ENCODE measurements at places on chromosomes 4 and X. TPM values are rescaled to one million over a fixed set of nuclear protein-coding genes. Genes with fewer than 3 reads are reported as not detected.

- no peak for DNase-seq
Observed at GRCh38 chr4:183843248-183843671, 61.8 kb upstream of the STOX2 start.

DNA sequence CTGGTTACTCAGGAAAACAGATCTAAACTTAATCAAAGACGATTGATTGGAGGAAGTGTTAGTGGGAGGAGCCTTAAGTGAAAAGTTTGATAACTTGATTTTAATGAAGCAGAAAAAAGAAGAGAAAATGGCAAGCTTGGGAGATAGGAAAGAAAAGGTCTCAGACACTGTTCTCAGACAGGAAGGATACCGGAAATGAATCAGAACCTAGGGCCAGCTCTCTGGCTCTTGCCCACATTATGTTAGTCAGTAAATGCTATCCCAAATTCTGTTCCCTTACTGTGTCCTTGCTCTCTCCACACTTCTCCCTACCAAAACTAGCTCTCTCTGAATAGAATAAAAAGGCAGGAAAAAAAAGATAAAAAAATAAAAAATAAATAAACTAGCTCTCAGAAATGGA lies 48.6 kb upstream of the TMEM164 start:
- no peak for DNase-seq

GRCh38 chr4:122658818-122659295 lies 38.0 kb upstream of the IL21 start:
- DNase-seq = no peak

- peak; percentile 5 for DNase-seq
Observed at GRCh38 chr4:114180481-114180880, 201.0 kb upstream of the ARSJ start.

DNA sequence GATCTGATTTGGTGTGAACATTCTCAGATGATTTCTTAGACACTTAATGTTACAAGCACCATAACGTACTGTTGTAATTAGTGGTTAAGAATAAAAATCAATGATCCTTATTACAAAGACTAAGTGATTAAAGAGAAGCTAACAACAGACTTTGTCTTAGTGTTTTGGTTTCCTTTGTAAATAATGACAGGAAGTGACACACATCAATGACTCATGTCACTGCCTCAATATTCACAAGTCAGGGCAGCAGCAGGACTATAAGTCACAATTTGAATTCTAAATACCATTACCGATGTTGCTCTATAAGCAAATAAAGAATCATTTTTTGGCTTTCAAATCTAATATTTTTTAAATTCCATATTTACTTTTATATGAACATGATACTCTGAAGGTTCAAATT lies 115.8 kb upstream of the FAT4 start:
- DNase-seq = peak; percentile 5

DNA sequence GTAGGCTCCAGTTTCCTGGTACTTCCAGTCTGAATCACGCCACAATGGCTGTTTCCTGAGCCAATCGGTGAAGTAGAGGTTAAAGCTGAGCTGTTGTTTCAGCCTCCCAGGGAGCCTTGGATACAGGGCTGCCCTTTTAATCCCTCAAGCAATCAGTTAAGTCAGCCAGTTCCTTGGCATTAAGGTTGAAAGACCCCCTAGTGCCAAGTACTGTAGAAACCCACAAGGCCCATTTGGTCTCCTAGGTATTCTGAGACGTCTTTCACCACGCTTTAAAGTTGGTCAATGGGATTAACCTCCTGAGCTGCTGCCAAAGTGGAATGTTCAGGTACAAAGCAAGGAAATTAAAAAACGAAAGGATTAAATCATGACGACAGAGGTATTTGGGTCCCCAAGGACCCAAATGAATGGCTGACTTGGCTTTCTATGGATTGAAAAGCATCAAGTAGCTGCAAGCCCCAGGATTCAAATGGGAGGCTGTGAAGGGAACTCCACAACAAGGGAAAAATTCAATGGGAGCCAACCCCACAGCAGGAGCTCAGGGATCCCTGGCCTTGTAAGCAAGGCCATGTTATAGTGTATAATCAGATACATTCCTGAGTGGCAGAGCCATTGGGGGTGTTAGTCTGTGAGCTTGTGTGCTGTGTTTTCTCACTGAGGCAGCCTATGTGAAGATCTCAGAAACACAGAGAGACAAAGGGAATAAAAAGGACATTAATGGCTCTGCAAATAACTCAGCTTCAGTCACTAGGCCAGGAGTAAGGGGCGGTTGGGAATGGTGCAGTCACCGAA lies 86.0 kb downstream of the ATG4A start:
- no peak for DNase-seq

DNA sequence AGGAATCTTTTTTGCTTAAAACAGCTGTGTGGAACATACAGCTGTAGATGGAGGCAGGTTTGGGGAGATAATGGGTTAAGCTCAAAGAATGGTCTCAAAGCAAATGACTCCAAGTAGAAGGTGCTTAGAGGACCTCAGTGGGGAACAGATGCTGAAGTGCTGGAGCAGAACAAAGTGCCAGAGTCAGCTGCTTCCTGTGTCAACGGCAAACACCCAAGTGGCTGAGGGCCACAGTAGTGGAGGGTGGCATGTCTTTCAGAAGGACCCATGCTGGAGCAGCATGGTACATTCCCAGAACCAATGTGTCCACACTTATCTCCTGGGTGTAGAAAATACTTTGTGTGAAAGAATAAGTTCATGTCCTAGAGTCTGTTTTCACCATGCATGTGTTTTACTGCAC lies 197.5 kb downstream of the CCNG2 start:
- DNase-seq = no peak

DNA sequence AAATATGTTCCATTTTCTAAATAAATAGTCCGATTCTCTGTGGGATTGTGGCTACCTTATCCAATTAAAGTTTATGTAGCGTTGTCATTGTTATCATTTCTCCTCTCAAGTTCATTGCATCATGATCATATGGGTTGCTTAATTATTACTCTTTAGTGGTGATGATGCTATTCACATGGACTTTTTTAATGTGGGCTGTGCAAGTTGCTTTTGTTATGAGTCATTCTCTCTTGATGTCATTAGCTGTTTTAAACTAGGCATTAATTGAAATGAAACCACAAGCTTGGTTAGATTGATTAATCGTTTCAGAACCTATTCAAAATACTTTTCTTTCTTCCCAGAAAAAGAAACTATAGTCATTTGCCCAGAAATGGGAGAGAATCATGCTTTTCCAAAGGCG lies 38.2 kb downstream of the NHS start:
- peak; percentile 32 for DNase-seq

DNA sequence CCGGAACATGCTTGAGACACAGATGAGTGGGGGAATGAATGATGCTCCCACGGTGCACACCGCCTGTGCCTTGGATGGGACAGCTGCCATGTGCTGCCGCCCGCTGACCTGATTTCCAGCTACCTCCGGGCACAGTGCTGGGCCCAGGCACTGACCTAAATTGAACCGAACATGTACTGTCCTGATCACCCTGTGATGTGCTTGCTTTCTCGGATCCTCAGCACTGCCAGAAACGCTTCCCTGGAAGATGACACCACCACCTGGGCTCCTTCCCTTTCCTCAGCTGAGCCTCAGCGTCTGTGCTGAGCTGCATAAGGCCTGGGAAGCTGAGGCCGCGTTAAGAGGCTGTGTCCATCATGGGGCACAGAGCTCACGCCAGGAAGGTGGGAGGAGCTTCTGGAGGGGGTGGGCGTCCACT lies 39.3 kb upstream of the MXD4 start:
- no peak for DNase-seq

GRCh38 chr4:169080981-169081380 lies 70.9 kb upstream of the CBR4 start:
- no peak for DNase-seq

DNA sequence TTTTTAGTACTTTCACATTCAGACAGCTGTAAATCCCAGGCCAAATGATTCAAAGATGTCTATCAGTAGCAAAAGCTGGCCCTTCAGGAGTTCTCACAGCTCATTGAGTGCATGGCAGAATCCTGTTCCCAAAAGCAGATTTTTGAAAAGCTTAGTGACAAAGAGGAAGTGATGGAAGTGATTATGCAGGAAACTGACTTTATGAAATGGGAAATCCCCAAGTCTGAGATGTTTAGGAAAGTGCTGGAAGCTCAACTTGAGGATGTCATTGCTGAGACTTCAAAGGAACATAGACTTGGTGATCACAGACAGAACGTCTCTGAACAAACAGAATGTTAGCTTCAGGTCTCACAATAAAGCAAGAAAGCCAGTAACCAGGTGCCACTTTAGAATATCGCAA lies 51.0 kb upstream of the CFAP47 start:
- no peak for DNase-seq

DNA sequence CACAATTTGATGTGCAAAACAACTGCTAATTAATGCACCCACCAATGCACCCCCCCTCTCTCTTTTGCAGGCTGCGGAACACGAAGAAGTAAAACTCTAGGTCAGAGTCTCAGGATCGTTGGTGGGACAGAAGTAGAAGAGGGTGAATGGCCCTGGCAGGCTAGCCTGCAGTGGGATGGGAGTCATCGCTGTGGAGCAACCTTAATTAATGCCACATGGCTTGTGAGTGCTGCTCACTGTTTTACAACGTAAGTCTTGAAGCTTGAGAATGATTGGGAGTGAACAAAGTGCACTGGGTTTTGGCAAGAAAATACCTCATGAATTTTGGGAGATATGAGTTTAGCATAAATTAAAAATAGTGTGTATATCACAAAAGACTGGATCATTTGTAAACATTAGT lies 28.9 kb downstream of the TMPRSS11E start:
- DNase-seq = no peak

DNA sequence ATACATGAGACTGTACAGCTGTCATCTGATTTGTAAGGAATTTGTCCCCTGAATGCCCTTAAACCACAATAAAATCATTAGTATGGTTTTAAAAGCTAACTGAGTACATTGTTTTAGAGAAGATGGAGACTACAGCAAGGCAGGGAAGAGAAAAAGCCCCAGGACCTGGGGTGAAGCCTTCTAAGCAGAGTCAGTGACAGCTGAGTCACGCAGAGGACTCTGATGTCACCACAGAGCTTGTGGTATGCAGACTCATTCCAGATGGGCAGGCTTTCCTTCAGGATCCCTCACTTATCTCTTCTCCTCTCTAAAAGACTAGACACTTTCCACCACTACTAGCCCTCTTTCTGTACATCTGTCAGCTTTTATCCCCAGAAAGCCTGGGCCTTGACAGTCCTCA lies 97.1 kb upstream of the ATOH1 start:
- peak; percentile 8 for DNase-seq

- no peak for DNase-seq
Observed at GRCh38 chrX:19791562-19791961, 95.8 kb downstream of the SH3KBP1 start.

DNA sequence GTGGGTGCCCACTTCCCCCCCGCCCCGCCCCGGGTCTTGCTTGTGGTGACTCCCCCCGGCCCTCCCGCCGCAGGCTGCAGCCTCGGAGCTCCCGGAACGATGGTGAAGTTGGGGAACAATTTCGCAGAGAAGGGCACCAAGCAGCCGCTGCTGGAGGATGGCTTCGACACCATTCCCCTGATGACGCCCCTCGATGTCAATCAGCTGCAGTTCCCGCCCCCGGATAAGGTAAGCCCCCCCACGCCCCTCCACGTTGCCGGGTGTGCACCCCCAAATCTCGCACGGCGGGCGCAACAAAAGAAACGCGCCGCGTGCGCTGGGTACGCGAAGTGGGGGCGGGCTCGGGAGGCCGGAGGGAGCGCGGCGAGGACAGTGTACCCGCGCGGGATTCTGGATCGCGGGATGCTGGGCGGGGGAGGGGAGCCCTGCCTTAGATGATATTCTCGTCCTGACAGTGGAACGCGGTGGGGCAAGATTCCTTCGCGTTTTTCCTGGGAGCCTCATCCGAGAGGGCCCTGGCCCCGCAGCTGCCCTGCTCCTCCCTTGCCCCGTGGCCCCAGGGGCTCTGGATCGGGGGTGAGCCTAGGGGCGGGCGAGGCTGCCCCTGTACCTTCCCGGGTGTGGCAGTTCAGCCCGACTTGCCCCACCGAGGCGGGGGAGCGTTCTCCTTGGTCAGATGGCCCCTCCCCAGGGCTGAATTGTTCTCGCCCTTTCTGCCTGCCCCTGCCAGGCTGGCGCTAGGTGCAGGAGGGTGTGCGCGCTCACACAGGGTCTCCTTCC lies 819 bp downstream of the NSG1 start:
- no peak for DNase-seq

DNA sequence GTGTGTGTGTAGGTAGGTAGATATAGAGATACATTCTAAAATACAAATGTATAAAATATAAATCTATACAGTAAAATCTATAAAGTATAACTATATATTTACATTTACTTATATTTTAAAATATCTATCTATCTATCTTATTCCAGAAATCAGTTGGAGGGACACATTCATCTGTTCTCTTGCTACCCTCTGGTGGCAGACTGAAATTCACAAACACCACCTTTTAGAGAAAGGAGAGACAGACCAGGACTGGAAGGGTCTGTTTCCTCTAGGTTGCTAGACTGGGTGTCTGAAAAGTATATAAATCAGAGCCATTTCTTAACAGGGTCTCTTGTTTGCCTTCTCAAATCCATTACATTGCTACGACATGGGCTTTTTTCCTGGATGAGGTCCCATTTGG lies 343.0 kb downstream of the OPHN1 start:
- DNase-seq = no peak

DNA sequence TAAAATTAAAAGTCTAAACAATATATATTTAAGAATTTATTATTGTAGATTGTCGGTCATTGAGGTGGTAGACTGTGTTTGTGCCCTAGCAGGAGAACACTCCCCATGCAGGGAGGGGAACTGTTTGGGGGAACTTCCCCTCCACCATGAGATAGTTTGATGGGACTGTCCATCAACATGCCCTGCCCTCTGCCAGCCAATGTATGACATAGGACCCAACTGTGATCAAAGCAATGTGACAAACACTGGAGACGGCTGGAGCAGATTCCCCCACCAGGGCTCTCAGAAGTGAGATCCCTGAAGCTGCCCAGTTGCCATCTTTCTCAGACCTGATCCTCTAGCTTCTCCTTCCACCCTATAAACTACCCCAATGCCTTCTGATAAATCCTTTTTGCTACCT lies 44.9 kb downstream of the SH3KBP1 start:
- no peak for DNase-seq

DNA sequence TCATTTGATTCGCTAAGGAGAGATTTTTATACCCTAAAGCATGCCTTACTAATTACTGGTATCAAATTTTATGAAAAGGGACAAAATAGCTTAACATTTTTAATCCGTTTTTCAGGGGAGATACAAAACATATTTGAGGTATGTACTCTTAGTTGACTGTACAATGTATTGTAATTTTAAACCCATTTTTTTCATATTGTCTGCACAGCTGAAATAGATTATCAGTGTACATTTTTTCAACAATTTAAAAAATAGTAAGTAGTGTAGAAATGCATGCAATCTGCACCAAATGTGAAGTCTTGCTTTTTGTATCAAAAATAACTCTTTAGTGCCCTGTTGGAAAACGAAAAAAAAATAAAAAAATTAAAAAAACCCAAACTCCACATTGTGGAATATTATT lies 82.2 kb downstream of the TENM3 start:
- DNase-seq = no peak

Gene GABRG1
- total RNA-seq = 0.92 TPM

Gene AADAT
- 14.5 TPM for total RNA-seq

Gene KDR
- 0.10 TPM for total RNA-seq

Gene ITM2A
- total RNA-seq = 0.43 TPM

Gene USP17L20
- total RNA-seq = not detected

Gene PPP1R2C
- not detected for total RNA-seq

Gene HTN3
- not detected for total RNA-seq

Gene CTAG1A
- total RNA-seq = not detected

Gene VCX2
- not detected for total RNA-seq

Gene ARHGAP4
- 51.5 TPM for total RNA-seq

Gene CLNK
- total RNA-seq = not detected

Gene SSX4
- total RNA-seq = not detected

Measured in NCI-H460 (cell line).